ENCODE measurements at places on chromosomes 2 and 18.

- DNase-seq: no peak
Observed at GRCh38 chr2:169023161-169023560, 8.0 kb downstream of the ABCB11 start.

GRCh38 chr2:120541553-120541932 is 194.1 kb upstream of the GLI2 start:
- no peak for DNase-seq

- DNase-seq: no peak
Observed at GRCh38 chr18:48136051-48136826, 205.8 kb upstream of the SMAD2 start.

DNA sequence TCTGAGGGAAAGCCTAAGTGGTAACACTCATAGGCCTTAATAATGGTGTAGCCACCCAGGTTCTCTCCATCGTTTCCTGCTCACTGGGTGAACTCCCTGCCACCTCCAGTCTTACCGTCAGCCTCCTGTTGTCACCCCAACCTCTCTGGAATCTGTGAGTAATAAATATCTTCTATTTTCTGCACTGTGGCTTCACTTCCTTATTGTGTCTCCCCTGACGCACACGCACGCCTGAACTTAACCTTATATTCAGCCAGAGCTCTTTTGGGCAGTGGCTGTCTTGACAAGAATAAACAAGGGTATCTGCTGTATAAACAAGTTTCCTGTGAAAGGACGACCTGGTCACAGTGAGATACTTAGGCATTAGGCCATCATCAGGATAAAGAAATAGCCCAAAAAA is 467.2 kb downstream of the SPAG16 start:
- no peak for DNase-seq

GRCh38 chr18:47968006-47968676 is 37.7 kb upstream of the SMAD2 start:
- DNase-seq: no peak

All from Ammon's horn (tissue), 1 donor.